ENCODE measurements at places on chromosomes 16 and 17.

DNA sequence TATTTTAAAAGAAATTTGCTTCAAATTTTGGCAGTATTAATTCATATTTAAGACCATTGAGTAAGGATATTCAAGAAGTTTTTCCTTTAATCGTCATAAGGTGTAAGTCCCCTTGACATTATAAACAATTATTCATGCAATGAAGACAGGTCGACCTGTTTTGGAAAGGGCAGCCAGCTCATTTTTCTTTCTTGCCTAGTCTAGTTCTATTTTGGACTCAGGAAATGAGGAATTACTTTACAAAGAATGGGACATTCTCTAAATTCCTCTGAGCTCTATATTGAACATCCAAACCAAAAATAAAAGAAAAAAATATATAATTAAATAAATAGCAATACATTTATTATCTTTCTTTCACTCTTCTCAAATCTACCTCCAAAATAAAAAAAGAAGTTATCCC is 595.6 kb upstream of the KIF2B start:
- no peak for DNase-seq

DNA sequence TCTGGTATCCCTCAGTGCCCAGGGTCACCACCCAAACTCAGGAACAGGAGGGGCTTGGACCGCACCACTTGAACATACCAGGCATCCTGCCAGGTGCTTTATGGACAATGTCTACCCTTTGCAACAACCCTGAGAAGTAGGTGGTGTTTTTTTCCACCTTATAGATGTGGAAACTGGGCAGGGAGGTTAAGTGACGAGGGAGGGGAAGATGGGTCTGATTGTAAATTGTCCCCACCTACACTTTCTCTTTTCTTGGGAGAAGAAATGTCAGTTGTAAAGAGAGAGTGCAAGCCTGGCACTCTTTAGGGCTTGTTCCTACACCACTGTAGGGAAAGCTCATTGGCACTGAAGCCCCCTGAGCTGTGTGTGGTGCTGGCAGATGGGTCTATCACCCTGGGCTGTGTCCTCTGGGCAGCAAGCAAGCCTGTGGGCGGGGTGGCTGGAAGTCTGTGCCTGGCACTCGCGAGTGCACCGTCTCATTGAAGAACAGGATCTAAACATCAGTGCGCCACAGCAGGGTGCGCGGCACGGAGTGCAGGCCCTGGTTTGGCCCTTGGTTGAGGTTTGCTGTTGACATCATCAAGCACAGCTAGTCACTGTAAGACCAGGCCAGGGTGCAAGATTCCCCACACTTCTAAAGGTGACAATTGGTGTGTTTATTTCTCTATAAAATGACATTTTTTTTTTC is 15.1 kb downstream of the NOD2 start:
- no peak for DNase-seq

GRCh38 chr17:55735731-55736405 is 13.2 kb upstream of the TMEM100 start:
- DNase-seq = peak; percentile 44

DNA sequence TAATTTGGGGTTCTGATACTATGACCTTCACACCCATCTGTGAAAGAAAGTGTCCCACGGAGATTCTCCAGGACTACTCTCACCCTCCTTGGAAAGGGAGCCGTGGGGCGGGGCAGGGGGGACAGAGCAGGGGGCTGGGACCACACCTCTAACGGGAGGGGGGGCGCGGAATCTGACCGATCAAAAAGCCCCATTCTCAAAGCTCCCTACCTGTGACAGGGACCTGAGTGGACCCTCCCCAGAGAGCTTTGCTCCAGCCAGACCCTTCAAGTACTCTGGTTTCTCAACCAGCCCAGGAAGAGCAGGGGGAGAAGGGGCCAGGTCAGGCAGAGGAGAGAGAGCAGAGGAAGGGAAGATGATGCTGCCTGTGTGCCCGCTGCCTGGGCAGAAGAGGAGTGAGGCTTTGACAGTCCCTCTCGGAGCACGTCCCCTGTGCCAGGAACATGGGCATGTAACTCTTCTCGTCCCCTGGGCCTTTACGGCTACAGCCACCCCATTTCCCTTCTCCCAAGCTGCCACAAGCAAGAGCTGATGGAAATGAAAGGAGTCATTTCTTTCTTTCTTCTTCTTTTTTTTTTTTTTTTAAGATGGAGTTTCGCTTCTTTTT is 682 bp downstream of the XAF1 start:
- no peak for DNase-seq

DNA sequence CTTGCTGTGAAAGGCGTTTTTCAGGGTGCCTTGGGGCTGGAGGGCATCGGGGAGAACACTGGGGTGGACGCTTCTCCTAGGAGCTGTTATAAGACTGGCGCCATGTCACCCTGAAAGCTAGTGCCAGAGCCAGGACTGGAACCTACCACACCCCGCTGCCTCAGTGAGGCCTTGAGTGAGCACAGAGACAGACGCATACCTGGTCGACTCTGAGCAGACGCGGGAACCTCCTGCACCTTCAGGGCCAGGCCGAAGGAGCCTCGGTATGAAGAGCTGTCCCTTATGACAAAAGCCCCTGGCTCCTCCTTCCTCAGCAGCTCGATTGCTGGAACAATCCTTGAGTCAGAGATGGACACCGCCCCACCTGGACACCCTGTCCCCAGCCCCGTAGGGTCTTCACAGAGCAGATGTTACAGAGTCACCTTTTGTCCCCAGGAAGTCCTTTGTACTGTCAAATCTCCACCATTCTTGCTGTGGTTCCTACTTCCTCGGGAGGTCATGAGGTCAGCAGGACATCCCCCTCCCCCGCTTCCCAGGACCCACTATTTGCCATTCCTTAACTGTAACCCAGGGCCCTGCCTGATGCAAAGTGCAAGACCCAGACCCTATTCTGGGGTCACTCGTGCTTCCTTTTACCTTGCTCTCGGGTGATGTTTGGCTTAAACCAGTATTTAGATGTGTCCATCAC is 17.0 kb downstream of the TNS4 start:
- no peak for DNase-seq

GRCh38 chr17:56909742-56910508 is 3.9 kb downstream of the TRIM25 start:
- DNase-seq = no peak
